Cerebellar nuclear complex (tissue), 1 donor: ENCODE measurements at places on chromosomes 1 and 21.

DNA sequence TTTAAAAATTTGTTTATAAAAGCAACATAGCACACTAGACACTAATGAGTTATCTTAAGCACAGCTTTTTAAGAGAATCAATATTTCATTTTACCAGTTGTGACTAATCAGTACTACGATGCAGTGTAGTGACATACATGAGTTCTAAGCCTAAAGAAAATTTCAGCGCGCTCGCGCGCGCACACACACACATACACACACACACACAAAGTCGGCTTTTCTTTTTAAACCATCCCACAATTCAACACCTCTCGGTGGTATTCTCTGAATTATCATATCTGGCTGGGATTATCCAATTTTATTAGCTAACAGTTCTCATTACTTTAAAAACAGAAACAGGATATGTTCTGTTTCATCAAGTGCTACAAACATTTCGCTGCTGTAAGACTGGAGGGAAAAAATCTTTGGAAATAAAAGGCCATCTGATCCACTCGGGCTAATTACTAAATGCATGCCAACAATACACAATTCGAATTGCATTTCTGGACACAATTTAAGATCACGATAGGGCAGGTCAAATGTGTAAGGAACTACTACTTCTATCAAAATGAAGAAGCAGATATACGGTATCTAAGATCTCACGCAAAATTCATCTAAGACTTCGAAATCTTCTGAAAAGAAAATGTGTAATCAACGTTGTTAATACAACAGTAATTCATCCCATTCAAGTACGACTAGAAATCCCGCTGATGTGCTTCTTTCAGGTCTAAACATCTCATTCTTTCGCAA is 1.2 kb downstream of the TUT4 start:
- no peak for DNase-seq

GRCh38 chr1:85894651-85895050 is 186.4 kb upstream of the ZNHIT6 start:
- DNase-seq = no peak

DNA sequence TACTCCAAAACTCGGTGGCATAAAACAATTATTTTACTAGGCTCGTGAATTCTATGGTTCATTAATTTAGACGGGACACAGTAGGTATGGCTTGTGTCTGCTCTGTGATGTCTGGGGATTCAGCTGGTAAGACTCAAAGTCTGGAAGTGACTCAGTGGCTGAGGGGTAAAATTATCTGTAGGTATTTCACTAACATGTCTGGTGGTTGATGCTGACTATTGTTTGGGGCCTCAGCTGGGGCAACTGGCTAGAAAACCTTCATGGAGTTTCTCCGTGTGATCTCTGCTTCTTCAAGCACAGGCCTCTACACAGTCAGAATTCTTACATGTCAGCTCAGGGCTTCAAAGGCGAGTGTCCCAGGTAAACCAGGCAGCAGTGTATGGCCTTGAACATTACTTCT is 41.2 kb upstream of the KLF17 start:
- DNase-seq = no peak

- DNase-seq = no peak
Measured at GRCh38 chr1:184941735-184942134, 32.6 kb downstream of the NIBAN1 start.

- no peak for DNase-seq
Measured at GRCh38 chr1:32250893-32251716, at the start of gene LCK. Gene LCK (plus strand): TSS chr1:32251265. CDS start chr1:32274330, 23,065 bp downstream.

GRCh38 chr1:154198756-154199562 is 7.1 kb upstream of the TPM3 start:
- no peak for DNase-seq

- no peak for DNase-seq
Measured at GRCh38 chr1:17168091-17168876, 36.6 kb upstream of the PADI1 start.

DNA sequence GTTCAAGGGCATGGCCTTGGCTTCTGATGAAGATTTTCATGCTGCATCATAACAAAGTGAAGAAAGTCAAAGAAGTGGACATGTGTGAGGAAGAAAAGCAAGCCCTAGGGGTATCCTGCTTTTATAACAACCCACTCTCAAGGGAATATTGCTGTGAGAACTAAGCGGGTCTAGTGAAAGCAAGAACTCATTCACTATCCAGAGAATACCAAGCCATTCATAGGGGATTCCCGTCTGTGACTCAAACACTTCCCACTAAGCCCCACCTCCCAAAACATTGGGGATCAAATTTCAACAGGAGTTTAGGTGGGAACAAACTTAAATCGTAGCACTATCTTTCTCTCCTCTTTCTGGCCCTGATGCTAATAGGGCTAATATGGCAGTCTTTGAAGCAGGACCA is 98.5 kb upstream of the CTTNBP2NL start:
- DNase-seq = no peak

DNA sequence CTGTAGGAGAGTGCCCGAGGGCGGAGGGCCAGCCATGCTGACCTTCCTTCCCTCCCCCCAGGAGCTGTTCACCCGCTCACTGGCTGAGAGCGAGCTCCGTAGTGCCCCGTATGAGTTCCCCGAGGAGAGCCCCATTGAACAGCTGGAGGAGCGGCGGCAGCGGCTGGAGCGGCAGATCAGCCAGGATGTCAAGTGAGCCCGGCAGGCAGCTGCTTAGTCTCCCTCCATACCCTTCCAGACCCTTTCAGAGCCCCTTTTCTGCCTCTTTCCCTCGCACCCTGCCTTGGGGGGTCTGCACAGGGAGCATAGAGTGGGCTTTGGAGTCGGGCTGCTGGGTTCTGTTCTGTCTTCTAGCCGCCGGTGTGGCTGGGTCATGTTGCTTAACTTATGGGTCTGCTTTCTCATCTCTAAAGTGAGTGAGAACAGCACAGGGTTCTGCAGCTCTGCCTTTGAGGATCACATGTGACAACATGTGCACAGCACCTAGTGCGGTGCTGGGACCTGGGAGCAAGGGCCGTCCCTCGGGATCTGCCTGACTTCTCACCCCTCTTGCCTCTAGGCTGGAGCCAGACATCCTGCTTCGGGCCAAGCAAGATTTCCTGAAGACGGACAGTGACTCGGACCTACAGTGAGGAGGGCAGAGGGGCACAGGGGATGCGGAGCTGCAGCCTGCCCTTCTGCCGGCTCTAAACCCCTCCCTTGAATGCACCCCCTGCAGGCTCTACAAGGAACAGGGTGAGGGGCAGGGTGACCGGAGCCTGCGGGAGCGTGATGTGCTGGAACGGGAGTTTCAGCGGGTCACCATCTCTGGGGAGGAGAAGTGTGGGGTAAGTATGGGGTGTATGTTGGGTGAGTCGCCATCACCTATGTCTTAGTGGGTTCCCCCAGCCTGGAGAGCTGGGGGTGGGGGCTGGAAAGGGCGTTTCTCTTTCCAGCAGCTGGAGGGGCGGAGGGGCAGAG is 6.2 kb downstream of the AMPD2 start:
- no peak for DNase-seq
